ENCODE measurements at places on chromosomes 4 and X.

DNA sequence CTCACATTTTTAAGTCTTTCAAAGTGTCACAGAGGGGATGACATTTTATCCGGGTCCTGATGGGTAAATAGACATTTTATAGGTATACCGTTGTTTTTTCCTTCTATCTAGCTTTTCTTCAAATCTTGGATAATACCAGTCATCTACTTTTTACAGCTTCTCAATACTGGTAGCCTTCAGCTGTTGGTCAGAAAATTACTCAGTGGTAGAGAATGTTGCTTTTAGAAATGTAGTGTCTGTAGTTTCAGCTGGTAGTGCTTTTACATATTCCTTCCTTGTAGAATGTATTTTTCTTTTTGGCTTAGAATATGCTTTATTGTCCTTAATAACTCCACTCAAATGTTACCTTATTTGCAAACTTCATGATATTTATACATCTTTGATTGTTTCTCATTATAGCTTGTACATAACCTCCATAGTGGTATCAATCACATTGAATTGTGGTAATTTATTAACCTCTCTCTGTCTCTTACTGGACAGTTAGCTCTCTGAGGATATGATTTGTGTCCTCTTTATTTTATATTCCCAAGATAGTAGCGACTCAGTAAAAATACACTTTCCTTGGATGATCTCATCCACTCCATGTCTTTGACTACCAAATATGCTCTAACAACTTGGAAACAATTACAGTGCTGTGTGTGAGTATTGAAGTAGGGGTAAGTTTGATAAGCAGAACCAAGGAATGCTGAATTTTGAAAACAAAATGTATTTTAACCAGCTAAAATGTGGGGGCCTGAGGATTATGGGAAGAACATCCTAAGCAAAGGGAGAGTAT, 53.8 kb downstream of the RAP1GDS1 start:
- DNase-seq = no peak

- DNase-seq = no peak
Observed at GRCh38 chr4:48331577-48332330, 9.6 kb upstream of the SLAIN2 start.

GRCh38 chr4:116838609-116839008, 246.8 kb downstream of the TRAM1L1 start:
- DNase-seq = no peak

- DNase-seq = no peak
Observed at GRCh38 chr4:13117185-13117584, 367.0 kb downstream of the RAB28 start.

DNA sequence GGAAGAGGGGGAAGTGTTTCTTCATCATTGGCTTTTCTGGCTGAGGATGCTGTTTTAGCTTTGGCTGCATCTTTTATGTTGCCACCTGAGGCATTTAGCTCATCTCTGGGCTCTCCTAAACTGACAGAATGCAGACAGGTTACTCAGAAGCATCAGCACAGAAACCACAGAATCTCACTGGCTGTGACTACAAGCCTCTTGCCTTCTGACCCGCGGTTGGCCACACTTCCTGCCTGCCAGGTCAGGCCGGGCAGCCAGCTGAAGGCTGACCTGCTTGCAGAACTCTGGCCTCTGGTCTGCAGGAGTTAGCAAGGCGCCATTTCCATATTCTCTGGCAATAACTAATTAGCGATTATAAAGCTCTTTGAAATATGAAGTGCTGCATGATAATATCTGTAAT, 366.5 kb downstream of the MID1IP1 start:
- DNase-seq = no peak

DNA sequence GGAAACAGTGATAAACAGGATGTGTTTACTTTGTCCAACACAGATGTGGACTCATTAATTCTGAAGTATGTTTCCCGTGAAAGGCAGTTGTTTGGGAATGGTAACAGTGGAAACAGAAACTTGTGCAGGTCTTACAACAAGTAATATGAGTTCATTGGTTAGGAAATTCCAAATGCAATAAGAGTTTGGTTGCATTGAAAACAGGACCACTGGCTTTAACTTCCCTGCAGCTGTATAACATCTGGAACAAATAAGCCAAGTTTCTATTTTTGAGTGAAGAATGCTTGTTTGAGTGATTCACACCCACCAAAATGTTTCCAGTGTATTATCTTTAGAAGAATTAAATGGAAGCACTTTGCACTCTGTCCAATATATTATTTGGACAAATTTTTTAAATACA, 82.4 kb upstream of the BMP3 start:
- no peak for DNase-seq

DNA sequence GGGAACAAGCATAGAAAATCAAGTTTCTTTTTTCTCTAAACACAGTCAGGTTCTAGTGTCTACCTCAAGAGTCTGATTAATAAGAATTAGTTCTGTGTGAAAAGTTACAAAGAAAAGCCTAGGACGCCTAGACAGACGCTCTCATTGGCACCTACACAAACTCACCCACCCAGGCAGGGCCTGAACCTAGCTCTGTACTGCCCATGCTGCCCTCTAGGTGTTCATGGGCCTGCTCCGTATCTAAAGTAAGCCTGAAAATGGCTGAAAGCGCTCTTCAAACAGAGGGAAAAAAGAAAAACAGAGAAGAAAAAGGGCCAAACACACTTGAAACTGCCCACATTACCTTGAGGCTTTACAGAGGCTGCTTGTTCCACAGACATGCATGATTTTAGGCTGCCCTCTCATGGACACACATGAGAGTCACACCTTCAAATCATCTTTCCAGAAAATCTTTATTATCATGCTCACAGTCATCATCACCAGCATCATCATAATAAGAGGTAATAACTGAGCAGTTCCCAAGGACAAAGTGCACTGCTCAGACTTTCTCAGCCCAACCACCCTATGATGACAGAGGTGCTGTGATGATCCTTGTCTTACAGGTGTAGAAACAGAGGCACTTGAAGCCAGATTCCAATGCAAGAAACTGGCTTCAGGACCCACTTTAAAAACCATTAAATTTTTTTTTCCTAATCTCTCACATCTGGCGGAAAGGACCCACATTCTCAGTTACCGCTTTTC, 49.6 kb downstream of the MAP7D2 start:
- DNase-seq = peak; percentile 24

- no peak for DNase-seq
Observed at GRCh38 chr4:19999276-19999675, 252.4 kb upstream of the SLIT2 start.

- DNase-seq = no peak
Observed at GRCh38 chr4:57158762-57159161, 48.6 kb upstream of the IGFBP7 start.

All from uterus (tissue), 4 donors.